T-helper 17 cell (primary cell): ENCODE measurements at places on chromosomes 3 and 15.
A peak's percentile ranks its signal among the peaks of the same experiment; 100 is the strongest.

DNA sequence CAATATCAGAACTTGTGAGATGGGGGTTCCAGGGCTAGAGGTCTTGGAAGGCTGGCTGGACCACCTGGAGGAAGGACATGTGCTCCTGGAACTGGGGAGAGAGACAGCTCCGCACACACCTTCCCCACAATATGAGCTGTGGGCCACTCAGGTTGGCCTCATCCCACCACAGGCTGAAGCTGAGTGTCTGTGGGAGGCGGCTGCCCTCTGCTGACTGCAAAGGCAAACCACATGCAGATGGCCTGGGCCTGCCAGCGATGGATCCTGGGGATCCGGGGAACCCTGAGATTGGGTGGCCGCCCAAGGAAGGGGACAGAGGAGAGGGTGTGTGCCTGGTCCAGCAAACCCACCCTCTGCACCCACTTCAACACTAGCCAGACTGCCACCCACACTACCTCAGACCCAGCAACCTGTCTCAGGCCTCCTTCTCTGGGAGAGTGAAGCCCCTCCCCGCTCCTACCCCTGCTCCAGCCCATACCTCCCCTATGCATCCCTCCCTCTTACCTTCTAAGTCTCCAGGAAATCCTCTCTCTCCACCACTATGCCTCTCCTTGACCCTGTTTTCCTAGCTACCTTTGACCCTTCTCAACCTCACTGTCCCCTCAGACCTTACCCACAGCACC is 44.8 kb downstream of the CYP11A1 start:
- DNase-seq: peak; percentile 34

DNA sequence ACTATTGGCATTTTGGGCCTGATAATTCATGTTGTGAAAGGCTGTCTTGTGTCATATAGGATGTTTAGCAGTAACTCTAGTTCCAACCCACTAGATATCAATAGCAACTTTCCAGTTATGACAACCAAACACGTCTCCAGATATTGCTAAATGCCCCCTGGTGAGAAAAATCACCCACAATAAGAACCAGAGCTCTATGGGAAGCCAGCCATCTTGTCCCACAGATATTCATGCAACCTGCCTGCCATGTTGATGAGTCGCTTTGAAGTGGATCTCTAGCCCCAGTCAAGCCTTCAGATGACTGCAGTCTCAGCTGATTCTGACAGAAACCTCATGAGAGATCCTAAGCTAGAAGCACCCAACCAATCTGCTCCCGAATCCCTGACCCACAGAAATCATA is 5.6 kb upstream of the TNIK start:
- DNase-seq: no peak

DNA sequence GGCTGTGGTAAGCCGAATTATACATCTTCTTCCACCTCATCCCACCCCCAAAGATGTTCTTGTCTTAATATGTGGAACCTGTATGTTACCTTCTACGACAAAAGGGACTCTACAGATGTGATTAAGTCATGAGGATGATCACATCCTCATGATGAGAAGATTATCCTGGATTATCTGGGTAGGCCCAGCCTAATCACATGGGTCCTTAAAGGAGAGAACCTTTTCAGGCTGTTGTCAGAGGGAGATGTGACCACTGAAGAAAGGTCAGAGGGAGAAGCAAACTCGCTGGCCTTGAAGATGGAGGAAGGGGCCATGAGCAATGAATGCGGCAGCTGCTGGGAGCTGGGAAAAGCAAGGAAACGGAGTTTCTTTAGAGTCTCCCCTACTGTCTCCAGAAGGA is 12.9 kb upstream of the SCG3 start:
- DNase-seq: no peak

GRCh38 chr3:16151109-16151508 is 23.4 kb upstream of the GALNT15 start:
- DNase-seq: no peak

GRCh38 chr3:185325946-185326791 is 36.8 kb upstream of the MAP3K13 start:
- DNase-seq: no peak

DNA sequence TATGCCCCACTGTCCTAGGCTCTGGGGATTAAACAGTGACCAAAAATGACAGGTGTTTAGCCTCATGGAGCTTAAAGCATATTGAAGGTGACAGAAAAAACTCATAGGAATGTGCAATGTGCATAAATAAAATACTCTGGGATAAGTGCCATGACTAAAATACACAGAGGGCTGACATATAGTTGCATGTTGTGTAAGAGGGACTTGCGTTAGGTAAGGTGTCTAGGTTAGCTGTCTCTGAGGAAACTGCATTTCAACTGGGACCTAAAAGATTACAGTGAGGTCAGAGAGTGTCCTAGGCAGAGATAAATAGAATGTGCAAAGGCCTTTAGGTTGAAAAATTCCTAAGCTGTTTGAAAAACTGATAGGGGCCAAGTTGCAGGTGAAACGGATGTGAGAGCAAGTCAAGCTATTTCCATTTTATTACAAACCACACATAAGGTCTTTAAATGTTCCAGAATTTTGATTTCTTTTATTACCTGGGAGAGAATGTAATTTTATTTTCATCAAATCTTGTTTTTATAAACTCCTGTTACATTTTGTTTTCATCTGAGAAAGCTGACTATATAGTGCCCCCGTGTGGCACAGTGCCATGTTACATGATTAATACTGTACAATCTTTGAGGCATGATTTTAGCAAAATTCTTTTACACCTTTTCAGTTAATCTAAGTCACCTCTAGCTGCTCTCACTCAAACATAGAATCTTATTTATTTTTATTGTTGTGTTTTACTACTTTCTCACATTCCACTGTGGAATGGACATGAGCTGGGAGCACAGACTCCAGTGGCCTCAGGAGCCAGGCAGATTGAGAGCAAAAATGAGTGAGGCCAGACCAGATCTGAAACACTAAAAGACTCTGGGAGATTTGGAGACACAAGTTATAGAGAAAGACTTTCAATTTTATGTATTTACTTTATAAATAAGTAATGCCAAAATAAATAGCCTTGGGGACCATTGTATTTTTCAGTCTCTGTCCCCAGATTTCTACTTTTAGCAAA is 259.6 kb upstream of the ZNF717 start:
- no peak for DNase-seq

- no peak for DNase-seq
Observed at GRCh38 chr15:65396283-65396964, 18.6 kb upstream of the IGDCC3 start.

- no peak for DNase-seq
Observed at GRCh38 chr3:7392206-7392605, 531.3 kb downstream of the GRM7 start.

DNA sequence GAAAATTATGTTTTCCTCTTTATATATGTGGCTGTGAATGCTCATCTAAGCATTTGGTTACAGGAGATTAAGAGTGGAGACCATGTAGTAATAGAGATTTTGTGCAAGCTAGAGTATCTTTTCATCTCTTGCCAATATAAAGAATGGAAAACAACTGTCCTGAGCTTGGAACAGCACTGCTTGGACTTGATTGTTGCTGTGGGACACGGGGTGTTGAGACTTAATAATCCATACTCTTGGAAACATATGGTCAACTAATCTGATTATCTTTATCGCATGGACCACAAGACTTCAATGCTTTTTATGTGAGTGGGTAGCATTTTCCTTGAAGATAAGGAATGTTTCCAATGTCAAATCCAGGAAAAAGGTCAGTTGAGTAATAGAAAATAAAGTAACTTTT is 806.3 kb downstream of the DIPK2A start:
- no peak for DNase-seq

DNA sequence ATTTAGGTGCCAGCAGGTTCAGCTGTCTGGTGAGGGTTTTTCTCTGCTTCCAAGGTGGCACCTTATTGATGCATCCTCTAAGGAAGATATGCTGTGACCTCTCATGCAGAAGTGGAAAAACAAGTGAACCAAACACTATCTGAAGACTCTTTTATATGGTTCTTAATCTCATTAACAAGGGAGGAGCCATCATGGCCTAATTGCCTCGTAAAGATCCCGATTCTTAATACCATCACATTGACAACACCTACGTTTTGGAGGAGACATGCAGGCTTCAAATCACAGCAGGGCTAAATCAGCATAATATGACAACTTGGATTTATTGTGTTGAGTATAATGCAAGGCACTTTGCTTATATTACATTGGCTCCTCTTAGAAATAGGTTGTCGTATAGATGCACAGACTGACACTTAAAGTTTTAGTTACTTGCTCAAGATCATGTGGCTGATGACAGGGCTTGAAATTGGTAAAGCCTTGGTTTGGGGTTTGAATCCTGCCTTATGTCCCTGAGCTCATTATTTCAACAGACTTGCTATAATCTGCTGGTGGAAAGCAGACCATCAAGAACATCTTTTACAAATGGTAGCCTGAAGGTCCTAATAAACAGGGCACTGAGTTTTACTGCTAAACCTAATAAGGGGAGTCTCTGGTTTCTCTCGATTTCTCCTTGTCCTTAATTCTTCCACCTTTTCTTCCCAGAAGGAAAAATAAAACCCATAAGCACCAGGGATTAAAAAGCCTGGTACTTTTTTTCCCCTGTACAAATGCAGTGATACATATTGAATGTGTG is 88.2 kb downstream of the PTPRG start:
- no peak for DNase-seq

GRCh38 chr3:127483902-127484591 is 106.5 kb downstream of the TPRA1 start:
- no peak for DNase-seq

GRCh38 chr3:82085851-82086475 is 324.5 kb upstream of the GBE1 start:
- no peak for DNase-seq
